ENCODE measurements at places on chromosomes 1 and 21.

DNA sequence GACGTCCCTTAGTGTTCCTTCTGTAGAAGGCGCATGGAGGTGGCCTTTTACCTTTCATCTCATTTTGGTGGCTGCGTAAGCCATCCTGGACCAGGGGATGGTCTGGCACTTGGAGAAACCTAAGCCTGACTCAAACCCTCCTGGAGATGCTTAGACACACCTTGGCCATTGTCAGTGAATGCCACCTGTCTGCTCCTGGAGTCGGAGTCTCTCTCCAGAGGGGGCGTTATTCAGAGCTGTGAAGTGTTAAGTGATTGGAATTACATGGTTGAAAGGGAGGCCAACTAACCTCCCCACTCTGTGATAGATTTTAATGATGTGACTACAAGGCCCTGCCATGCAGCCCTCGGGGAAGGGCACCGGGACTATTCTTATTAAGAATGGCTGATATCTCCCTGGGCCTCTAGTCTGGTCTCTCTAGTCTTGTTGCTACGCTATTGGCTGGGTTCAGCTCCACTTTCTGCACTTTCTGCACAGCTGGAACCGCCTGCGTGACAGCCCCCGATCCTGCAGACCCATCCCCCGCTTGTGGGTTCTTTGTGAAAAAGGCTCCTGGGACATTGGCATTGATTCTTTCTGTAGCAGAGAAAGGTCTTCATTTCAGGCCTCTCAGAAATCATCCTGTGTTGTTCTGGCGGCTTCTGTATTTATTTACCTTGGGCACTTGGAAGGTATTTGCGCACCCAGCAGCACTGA lies 4.2 kb downstream of the RASSF5 start:
- peaks cover 22% of the 10 kb centered on the region for H3K36me3 ChIP-seq
- DNase-seq, result no peak
- H3K27me3 ChIP-seq, result peaks cover 24% of the 10 kb centered on the region

- no peak for DNase-seq
- no peaks in the 10 kb centered on the region for H3K36me3 ChIP-seq
- peaks cover 17% of the 10 kb centered on the region for H3K27me3 ChIP-seq
- H3K4me1 ChIP-seq, result peaks cover 10% of the 10 kb centered on the region
Measured at GRCh38 chr1:182783068-182783467, 6.5 kb upstream of the NPL start.

DNA sequence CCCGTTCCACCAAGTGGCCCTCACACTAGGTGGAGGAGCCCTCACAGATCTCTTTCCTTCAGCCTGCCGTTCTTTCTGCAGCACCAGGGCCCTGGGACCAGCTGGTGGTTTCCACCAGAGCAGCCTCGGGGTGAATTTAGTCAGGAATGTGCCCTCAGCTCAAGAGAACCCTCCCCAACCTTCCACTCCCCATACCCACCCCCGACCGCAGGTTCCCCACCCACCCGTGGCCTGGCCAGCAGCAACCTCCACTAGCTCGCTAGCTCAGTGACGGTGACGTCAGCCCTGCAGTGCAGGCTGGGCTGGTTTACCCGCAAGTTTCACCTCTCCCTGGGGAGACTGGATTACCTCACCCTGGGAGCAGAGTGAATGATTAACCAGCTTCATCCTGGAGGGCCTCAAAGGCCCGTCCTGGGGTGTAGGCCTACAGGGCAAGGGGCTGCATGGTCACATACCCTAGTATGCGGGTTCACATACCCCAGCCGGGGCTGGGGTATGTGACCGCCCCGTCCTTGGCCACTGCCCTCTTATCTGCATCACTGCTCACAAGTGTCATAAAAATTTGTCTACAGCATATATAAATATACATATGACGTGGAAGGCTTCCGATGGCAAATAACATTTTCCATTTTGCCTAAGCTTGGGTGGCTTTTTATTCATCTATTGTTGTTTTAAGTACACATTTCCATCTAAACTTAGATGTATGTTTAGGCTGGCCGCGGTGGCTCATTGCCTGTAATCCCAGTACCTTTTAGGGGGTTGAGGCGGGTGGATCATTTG lies 24.5 kb downstream of the ELF3 start:
- H3K27ac ChIP-seq, result peak overlapping the region; percentile 97
- peaks cover 75% of the 10 kb centered on the region for H3K4me1 ChIP-seq
- peaks cover 12% of the 10 kb centered on the region for H3K36me3 ChIP-seq
- H3K27me3 ChIP-seq, result no peaks in the 10 kb centered on the region
- H3K4me3 ChIP-seq, result peak overlapping the region; percentile 46
- DNase-seq, result peak; percentile 99

DNA sequence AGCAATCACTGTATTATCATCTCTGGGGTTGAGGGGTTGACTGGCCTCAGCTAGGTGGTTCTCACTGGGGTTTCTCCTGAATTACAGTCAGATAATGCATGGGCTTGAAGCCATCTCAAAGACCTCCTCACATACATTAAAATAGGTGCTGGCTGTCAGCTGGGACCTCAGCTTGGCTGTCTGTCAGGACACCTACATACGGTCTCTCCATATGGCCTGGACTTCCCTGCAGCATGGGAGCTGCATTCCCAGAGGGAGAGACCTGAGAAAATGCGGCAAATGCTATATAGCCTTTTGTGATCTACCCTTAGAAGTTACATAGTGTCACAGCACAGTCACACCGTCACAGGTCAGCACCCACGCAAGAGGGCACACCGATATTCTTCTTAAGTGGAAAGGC lies 93.6 kb downstream of the TSEN15 start:
- no peak overlapping the region for H3K27ac ChIP-seq
- peaks cover 10% of the 10 kb centered on the region for H3K27me3 ChIP-seq
- peaks cover 19% of the 10 kb centered on the region for H3K4me1 ChIP-seq
- H3K4me3 ChIP-seq, result no peak overlapping the region
- DNase-seq, result no peak

DNA sequence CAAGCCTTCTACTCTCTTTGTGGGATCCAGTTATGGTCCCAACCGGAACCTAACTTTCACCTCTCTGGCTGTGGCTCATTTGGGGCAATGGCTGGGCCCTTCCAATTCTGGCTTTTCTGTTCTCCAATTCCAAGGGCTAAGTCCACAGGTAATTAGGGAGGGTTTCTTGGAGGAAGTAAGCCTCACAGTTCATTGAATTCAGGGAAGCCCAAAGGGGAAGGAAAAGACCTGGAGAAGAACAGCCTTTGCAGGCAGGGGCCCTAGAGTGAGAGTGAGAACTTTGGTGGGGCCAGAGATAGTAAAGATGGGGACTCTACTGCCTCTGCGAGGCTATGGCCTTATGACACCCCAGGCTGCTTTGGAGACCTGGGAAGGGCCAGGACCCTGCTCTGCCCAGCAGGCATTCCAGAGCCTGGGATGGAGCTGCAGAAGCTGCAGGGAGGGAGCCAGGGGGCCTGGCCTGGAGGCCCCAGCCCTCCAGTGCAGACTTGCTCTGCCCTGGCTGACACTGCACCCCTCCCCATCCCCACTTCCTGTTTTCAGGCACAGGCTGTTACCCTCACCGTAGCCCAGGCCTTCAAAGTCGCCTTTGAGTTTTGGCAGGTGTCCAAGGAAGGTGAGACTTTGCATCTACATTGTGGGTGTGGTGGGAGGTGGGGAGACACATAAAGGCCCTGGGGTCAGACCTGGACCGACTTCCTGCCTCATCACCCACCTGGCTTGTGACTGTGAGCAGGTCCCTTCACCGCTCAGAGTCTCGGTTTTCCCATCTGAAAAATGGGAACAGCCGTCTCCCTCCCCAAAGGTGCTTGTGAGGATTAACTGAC lies 18.9 kb downstream of the LDLRAP1 start:
- no peaks in the 10 kb centered on the region for H3K4me1 ChIP-seq
- peaks cover 4% of the 10 kb centered on the region for H3K36me3 ChIP-seq
- H3K27ac ChIP-seq, result no peak overlapping the region
- H3K4me3 ChIP-seq, result no peak overlapping the region
- DNase-seq, result no peak

GRCh38 chr1:66916320-66916719 lies 8.3 kb downstream of the DNAI4 start:
- H3K27me3 ChIP-seq, result no peaks in the 10 kb centered on the region
- no peak overlapping the region for H3K27ac ChIP-seq
- peaks cover 10% of the 10 kb centered on the region for H3K4me1 ChIP-seq

- H3K4me1 ChIP-seq, result peaks cover 6% of the 10 kb centered on the region
- no peaks in the 10 kb centered on the region for H3K27me3 ChIP-seq
- no peak overlapping the region for H3K27ac ChIP-seq
- H3K36me3 ChIP-seq, result no peaks in the 10 kb centered on the region
- DNase-seq, result no peak
- no peak overlapping the region for H3K4me3 ChIP-seq
Measured at GRCh38 chr1:66393586-66394287, 140.2 kb upstream of the SGIP1 start.

DNA sequence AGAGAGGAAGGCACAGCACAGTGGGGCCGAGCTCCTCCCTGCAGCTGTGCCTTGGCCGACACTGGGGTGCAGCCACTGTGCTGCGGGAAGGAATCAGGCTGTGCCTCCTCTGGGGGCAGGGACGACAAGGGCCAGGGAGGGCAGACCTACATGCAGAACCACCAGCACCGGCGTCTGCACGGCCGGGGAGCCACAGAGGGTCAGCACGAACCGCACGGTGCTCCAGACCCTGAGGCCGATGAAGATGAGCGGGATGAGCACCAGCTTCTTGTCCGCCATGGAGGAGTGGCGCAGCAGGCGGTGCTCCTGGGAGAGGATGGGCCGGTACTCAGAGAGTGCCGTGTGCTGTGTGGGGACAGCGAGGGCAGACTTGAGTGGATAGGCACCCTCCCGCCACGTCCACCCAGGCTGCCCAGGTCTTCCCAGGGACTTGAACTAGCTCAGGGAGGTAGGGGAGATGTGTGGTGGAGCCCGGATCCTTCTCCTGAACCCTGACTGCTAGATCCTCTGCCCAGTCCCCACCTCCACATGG lies 23.5 kb downstream of the GPR157 start:
- H3K36me3 ChIP-seq, result peaks cover 4% of the 10 kb centered on the region
- H3K27me3 ChIP-seq, result no peaks in the 10 kb centered on the region
- H3K4me3 ChIP-seq, result no peak overlapping the region
- H3K4me1 ChIP-seq, result no peaks in the 10 kb centered on the region
- DNase-seq, result no peak

GRCh38 chr1:197916500-197916983 lies 630 bp upstream of the LHX9 start:
- DNase-seq, result no peak
- H3K27me3 ChIP-seq, result peaks cover 8% of the 10 kb centered on the region
- peaks cover 37% of the 10 kb centered on the region for H3K4me1 ChIP-seq
- H3K36me3 ChIP-seq, result peaks cover 39% of the 10 kb centered on the region
- H3K27ac ChIP-seq, result no peak overlapping the region

DNA sequence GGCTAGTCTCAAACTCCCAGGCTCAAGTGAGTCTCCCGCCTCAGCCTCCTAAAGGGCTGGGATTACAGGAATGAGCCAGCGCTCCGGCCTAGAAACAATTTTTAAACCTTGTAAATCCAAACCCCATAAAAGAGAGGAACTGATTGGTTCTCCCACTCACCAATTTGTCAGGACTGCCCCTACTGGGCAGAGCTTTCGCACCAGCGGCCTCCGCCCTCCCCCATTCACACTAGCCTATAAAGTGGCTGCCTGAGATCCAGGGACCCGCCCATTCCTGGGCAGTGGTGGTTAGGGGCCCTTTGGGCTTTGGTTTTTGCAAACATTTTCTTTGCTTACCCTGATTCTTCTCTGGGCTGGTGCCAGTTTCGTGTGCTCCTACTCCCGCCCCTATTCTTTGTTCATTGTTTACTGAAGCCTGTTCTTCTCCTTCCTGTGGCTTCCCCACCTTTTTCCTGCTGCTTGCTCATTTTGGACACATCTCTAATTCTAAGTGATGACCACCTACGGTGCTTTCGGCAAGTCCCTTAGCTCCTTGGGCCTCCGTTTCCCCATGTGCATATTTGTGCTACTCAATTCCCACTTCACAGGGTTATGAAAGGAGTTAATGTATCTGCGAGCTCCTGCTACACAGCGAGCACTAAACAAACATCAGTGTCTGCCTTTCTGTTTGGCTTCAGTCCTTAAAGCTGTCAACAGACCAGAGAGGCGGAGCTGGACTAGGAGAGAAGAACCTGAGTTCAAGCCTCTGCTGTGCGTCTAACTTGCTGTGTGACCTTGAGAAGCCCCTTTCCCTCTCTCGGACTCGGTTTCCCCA lies 39.8 kb upstream of the CLIC4 start:
- H3K27ac ChIP-seq, result peak overlapping the region; percentile 83
- peaks cover 17% of the 10 kb centered on the region for H3K4me1 ChIP-seq
- H3K27me3 ChIP-seq, result no peaks in the 10 kb centered on the region
- peaks cover 3% of the 10 kb centered on the region for H3K36me3 ChIP-seq
- H3K4me3 ChIP-seq, result peak overlapping the region; percentile 66

GRCh38 chr1:245693116-245693793 lies 538.5 kb downstream of the KIF26B start:
- no peaks in the 10 kb centered on the region for H3K36me3 ChIP-seq
- DNase-seq, result no peak
- H3K4me3 ChIP-seq, result no peak overlapping the region

DNA sequence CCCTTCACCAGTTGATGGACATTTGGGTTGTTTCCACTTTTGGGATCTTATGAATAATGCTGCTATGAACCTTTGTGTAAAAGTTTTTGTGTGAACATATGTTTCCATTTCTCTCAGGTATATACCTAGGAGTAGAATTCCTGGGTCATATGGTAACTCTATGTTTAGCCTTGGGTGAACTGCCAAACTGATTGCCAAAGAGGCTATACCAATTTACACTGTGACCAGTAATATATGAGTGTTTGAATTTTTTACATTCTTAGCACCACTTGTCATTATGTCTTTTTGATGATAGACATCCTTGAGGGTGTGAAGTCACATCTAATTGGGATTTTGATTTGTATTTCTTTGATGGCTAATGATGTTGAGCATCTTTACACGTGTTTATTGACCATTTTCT lies 290.1 kb downstream of the DUSP10 start:
- no peaks in the 10 kb centered on the region for H3K36me3 ChIP-seq
- no peak for DNase-seq
- H3K4me1 ChIP-seq, result peaks cover 11% of the 10 kb centered on the region

- no peaks in the 10 kb centered on the region for H3K27me3 ChIP-seq
- peaks cover 26% of the 10 kb centered on the region for H3K4me1 ChIP-seq
- no peak for DNase-seq
Measured at GRCh38 chr1:19390166-19390850, 78.2 kb downstream of the SLC66A1 start.

- H3K4me1 ChIP-seq, result no peaks in the 10 kb centered on the region
- peaks cover 6% of the 10 kb centered on the region for H3K36me3 ChIP-seq
- H3K4me3 ChIP-seq, result no peak overlapping the region
Measured at GRCh38 chr1:226635456-226635941, 86.9 kb downstream of the STUM start.

DNA sequence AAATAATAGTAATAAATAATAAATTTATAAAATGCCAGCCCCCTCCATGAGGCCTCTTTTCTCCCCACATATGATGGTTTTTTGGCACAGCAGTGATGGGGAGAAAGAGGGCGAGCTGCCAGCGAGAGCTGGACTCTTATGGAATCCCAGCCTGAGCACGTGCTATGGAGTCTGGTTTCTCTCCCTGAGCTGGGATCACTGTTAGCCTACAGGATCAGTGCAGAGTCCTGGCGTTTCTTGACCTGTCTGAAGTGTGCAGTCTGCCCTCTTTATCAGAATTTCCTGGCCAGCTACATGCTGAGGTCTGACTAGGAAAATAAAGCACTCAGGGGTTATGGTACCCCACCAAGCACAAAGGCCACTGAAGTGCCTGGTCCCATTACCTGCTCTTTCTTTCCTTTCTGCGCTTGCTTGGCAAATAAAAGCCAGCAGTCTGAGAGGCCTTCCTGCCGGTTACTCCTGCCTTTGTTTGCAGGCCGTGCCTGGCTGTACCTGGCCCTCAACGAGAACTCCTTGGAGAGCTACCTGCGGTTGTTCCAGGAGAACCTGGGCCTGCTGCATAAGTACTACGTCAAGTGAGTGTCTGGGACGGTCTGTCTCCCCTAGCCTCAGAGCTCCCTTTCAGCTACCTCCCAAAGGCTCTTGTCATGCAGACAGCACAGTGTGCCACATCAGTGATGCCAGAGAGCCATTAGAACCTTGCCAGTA lies 18.5 kb upstream of the SLC25A34 start:
- no peak overlapping the region for H3K4me3 ChIP-seq
- no peaks in the 10 kb centered on the region for H3K4me1 ChIP-seq
- no peak for DNase-seq
- H3K27ac ChIP-seq, result no peak overlapping the region
